Activated T-helper 1 cell treated with anti-CD3 and anti-CD28 coated beads, Interleukin-12 subunit alpha, Interleukin-12 subunit beta, Interleukin-2, Interleukin-4 antibody, amounts not matched to agents 30 ng/mL and 10 ng/mL and 1 ng/mL, durations not matched to agents 14 hours and 24 hours and 36 hours (primary cell): ENCODE measurements at places on chromosomes 16 and 17. TPM values are rescaled to one million over a fixed set of nuclear protein-coding genes. Genes with fewer than 3 reads are reported as not detected.
A peak's percentile ranks its signal among the peaks of the same experiment; 100 is the strongest.

The ITGB3 gene
- total RNA-seq, result not detected in 2 replicates

The MEOX1 gene
- 0.10 TPM in 1 of 2 replicates, not detected in the other for total RNA-seq

The MSLN gene
- not detected in 2 replicates for total RNA-seq

DNA sequence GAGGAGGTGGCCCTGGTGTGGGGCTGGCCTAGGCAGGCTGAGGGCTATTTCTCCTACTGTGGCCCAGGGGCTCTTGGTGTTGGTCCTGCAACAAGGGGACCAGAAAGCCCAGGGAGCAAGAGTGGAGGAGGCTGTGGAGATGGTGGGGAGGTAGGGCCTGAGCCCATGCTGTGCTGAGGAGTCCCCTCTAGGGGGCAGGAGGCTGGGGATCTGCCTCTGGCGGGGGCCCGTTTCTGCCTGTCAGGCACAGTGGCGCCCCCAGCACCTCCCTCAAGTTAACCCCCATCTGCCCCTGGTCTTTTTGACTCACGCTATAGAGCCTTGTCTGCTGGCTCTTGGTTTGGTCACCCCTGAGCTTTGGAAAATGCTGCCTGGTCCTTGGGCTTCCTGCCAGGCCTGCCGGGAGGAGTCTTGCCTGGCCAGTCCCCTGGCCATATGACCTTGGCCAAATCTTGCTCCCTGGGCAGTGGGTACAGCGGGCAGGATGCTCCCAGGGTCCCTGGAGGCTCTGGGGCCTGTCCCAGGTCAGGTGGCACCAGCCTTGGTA, 5.9 kb downstream of the BAIAP2 start:
- DNase-seq, result no peak
- no peak overlapping the region for H3K27ac ChIP-seq
- peaks cover 15% of the 10 kb centered on the region for H3K27me3 ChIP-seq
- peaks cover 2% of the 10 kb centered on the region for H3K4me1 ChIP-seq
- H3K36me3 ChIP-seq, result no peaks in the 10 kb centered on the region

- peaks cover 61% of the 10 kb centered on the region for H3K4me1 ChIP-seq
- DNase-seq, result no peak
- peak overlapping the region; percentile 74 for H3K27ac ChIP-seq
- H3K27me3 ChIP-seq, result no peaks in the 10 kb centered on the region
Observed at GRCh38 chr16:80739523-80739922, 64.9 kb downstream of the CDYL2 start.

DNA sequence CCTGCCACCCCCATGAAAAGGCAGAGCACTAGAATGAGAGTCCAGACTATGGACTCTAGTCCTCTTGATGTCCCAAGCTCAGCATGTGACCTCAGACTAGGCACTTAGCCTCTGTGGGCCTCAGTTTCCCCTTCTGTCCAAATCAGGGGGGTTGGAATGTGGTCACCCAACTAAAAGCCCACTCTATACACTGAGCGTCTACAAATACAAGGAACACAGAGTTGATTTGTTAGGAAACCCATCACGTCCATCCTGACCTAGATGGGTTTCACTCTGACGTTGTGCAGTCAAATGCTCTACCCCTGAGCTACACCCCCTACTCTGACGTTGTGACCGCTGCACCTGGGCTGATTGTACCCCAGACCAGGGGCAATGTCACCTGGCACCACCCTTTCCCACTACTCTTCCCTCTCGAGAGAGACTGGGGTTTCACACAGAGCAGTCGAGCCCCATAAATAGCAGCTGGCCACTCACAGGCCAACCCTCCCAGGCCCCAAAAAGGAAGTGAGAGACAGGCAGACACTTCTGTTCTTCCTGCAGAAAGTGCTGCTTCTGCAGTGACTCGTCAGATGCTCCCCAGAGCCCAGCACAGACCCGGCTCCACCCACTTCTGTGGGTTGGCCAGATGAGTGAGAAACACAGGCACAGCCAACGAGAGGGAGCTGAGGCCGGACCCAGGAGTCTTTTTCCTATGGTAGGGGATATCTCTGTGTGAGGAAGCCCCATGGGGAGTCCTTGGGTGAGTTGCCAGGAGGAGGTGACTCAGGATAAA, 16.1 kb upstream of the TNFRSF13B start:
- H3K27ac ChIP-seq, result peak overlapping the region; percentile 91
- H3K4me1 ChIP-seq, result peaks cover 31% of the 10 kb centered on the region
- peak overlapping the region; percentile 49 for H3K4me3 ChIP-seq
- H3K27me3 ChIP-seq, result no peaks in the 10 kb centered on the region

- no peak overlapping the region for H3K27ac ChIP-seq
- H3K36me3 ChIP-seq, result no peaks in the 10 kb centered on the region
- DNase-seq, result no peak
- no peak overlapping the region for H3K4me3 ChIP-seq
- no peaks in the 10 kb centered on the region for H3K4me1 ChIP-seq
- peaks cover 5% of the 10 kb centered on the region for H3K27me3 ChIP-seq
Observed at GRCh38 chr16:19749571-19750080, 31.6 kb downstream of the IQCK start.

- H3K4me3 ChIP-seq, result no peak overlapping the region
- H3K27me3 ChIP-seq, result peaks cover 2% of the 10 kb centered on the region
- no peaks in the 10 kb centered on the region for H3K4me1 ChIP-seq
- no peak overlapping the region for H3K27ac ChIP-seq
Observed at GRCh38 chr17:83179811-83180210, 100.4 kb downstream of the METRNL start.

DNA sequence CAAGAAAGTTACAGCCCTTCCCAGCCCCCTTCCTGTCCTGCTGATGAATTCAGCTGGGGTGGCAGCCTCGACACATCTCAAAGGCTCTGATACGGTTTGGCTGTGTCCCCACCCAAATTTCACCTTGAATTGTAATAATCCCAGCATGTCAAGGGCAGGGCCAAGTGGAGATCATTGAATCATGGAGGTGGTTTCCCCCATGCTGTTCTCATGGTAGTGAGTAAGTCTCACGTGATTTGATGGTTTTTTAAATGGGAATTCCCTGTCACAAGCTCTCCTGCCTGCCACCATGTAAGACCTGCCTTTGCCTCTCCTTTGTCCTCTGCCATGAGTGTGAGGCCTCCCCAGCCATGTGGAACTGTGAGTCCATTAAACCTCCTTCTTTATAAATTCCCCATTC, 163.2 kb upstream of the FOXF1 start:
- DNase-seq, result no peak
- no peaks in the 10 kb centered on the region for H3K36me3 ChIP-seq
- H3K27me3 ChIP-seq, result peaks cover 19% of the 10 kb centered on the region
- no peak overlapping the region for H3K27ac ChIP-seq

DNA sequence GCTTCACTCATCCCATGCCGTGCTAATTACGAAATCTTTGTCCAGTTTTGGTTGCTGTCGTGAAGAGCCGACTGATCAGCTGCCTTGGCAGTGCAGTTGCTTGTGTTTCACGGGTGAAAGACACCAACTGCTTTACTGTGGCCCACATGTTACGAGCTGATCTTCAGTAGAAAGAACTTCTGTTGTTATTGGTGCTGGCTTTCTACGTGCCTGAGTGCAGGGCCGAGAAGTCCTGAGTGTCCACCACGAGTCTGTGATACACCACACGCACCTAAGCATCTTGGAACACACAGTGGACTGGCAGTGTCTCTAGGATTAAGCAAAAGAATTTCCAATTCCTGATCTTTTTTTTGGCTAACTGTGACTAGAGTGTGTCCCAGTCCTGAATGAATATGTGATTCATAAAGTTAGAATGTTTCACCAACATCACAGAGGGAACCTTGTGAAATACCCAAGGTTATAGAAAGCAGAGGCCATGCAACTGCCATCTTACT, 70.4 kb upstream of the CLEC18A start:
- H3K4me3 ChIP-seq, result no peak overlapping the region
- no peaks in the 10 kb centered on the region for H3K4me1 ChIP-seq
- no peak for DNase-seq
- H3K36me3 ChIP-seq, result peaks cover 17% of the 10 kb centered on the region

GRCh38 chr16:66473051-66473571, 46.0 kb downstream of the BEAN1 start:
- H3K36me3 ChIP-seq, result no peaks in the 10 kb centered on the region
- H3K4me3 ChIP-seq, result no peak overlapping the region
- H3K27me3 ChIP-seq, result no peaks in the 10 kb centered on the region
- no peak for DNase-seq
- H3K4me1 ChIP-seq, result peaks cover 38% of the 10 kb centered on the region

- no peaks in the 10 kb centered on the region for H3K27me3 ChIP-seq
- no peak for DNase-seq
- H3K4me3 ChIP-seq, result no peak overlapping the region
- no peaks in the 10 kb centered on the region for H3K36me3 ChIP-seq
- H3K27ac ChIP-seq, result no peak overlapping the region
Observed at GRCh38 chr16:67668495-67669157, 2.0 kb downstream of the C16orf86 start.

- no peaks in the 10 kb centered on the region for H3K36me3 ChIP-seq
- no peak overlapping the region for H3K4me3 ChIP-seq
- no peak for DNase-seq
- H3K27ac ChIP-seq, result no peak overlapping the region
- H3K4me1 ChIP-seq, result peaks cover 15% of the 10 kb centered on the region
- H3K27me3 ChIP-seq, result peaks cover 6% of the 10 kb centered on the region
Observed at GRCh38 chr17:17388657-17389496, 85.7 kb downstream of the NT5M start.

- no peak overlapping the region for H3K4me3 ChIP-seq
- H3K27ac ChIP-seq, result no peak overlapping the region
- peaks cover 30% of the 10 kb centered on the region for H3K4me1 ChIP-seq
- H3K27me3 ChIP-seq, result no peaks in the 10 kb centered on the region
- no peak for DNase-seq
- H3K36me3 ChIP-seq, result peaks cover 3% of the 10 kb centered on the region
Observed at GRCh38 chr17:51097708-51098446, 22.8 kb downstream of the SPAG9 start.

- no peaks in the 10 kb centered on the region for H3K4me1 ChIP-seq
- no peak overlapping the region for H3K27ac ChIP-seq
- H3K4me3 ChIP-seq, result no peak overlapping the region
- H3K36me3 ChIP-seq, result no peaks in the 10 kb centered on the region
Observed at GRCh38 chr16:66042341-66042740, 324.1 kb upstream of the CDH5 start.

- H3K36me3 ChIP-seq, result no peaks in the 10 kb centered on the region
- DNase-seq, result no peak
- H3K4me1 ChIP-seq, result no peaks in the 10 kb centered on the region
- no peak overlapping the region for H3K4me3 ChIP-seq
Observed at GRCh38 chr17:5931616-5932015, 138.6 kb upstream of the WSCD1 start.

DNA sequence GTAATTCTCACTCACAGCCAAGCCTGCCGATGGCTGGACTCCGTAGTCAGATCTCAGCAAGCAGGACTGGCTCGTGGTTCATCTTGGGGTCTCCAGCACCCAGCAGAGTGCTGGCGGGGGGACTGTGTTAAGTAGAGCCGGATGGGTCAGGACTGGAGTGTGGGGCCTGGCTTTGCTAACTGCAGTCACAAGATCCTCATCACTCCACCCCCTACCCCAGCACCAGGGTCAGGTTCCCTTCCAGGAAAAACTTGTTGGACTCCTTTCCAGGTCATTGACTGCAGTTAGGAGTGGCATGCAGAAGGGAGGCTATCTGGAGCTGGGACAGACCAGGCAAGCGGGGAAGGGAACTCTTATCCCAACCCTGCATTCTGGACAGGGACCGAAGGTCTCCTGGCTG, 6.0 kb downstream of the CIITA start:
- H3K27me3 ChIP-seq, result peaks cover 19% of the 10 kb centered on the region
- H3K4me3 ChIP-seq, result no peak overlapping the region
- peaks cover 8% of the 10 kb centered on the region for H3K36me3 ChIP-seq
- no peak for DNase-seq
- H3K27ac ChIP-seq, result no peak overlapping the region

GRCh38 chr17:48529683-48530009, 1.2 kb downstream of the HOXB1 start:
- no peaks in the 10 kb centered on the region for H3K36me3 ChIP-seq
- DNase-seq, result no peak
- no peak overlapping the region for H3K27ac ChIP-seq
- H3K4me3 ChIP-seq, result no peak overlapping the region
- peaks cover 51% of the 10 kb centered on the region for H3K27me3 ChIP-seq
- H3K4me1 ChIP-seq, result no peaks in the 10 kb centered on the region
